ENCODE measurements at places on chromosomes 1 and 21. TPM values are rescaled to one million over a fixed set of nuclear protein-coding genes. Genes with fewer than 3 reads are reported as not detected.

DNA sequence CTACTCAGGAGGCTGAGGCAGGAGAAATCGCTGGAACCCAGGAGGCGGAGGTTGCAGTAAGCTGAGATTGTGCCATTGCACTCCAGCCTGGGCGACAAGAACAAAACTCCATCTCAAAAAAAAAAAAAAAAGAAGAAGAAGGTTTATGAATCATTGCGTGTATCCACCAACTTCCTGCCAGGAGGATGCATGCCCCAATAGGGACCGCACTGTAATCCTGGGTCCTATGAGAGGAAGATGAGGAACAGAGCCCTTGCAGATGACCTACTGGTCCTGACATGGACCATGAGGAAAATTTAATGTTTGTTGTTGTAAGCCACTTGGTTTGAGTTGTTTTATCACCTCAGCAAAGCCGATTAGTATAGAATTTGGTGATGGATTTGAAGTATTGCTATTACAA lies 56.7 kb downstream of the PTGS2 start:
- DNase-seq = no peak
- no peaks in the 10 kb centered on the region for H3K36me3 ChIP-seq
- no peaks in the 10 kb centered on the region for H3K27me3 ChIP-seq
- H3K4me3 ChIP-seq = no peak overlapping the region
- H3K4me1 ChIP-seq = no peaks in the 10 kb centered on the region
- H3K27ac ChIP-seq = no peak overlapping the region

GRCh38 chr1:8763888-8764287 lies 53.6 kb downstream of the RERE start:
- H3K27ac ChIP-seq = no peak overlapping the region
- no peaks in the 10 kb centered on the region for H3K27me3 ChIP-seq
- H3K36me3 ChIP-seq = no peaks in the 10 kb centered on the region
- peaks cover 5% of the 10 kb centered on the region for H3K4me1 ChIP-seq

DNA sequence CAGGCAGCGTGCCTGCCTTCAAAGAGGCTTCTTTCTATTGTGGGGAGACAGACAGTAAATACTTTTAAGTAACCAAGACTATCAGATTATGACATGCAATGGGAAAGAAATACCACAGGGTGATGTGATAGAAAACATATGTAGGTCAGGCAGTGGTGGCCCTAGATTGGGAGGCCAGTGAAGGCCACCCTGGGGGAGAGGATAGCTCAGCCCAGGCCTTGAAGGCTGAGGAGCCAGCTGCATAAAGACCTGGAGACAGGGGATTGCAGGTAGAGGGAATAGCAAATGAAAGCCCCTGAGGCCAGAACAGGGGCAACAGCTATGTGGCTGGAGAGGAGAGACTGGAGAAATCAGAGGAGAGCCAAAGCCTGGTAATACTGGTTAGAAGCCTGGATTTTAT lies 4.0 kb downstream of the SOX13 start:
- peak overlapping the region; percentile 2 for H3K4me3 ChIP-seq
- no peaks in the 10 kb centered on the region for H3K27me3 ChIP-seq
- no peak overlapping the region for H3K27ac ChIP-seq
- H3K4me1 ChIP-seq = peaks cover 18% of the 10 kb centered on the region
- peaks cover 15% of the 10 kb centered on the region for H3K36me3 ChIP-seq

GRCh38 chr1:119656410-119656955 lies 8.4 kb upstream of the ZNF697 start:
- no peak for DNase-seq
- H3K27me3 ChIP-seq = no peaks in the 10 kb centered on the region
- no peaks in the 10 kb centered on the region for H3K36me3 ChIP-seq
- H3K4me1 ChIP-seq = peaks cover 7% of the 10 kb centered on the region
- no peak overlapping the region for H3K4me3 ChIP-seq

DNA sequence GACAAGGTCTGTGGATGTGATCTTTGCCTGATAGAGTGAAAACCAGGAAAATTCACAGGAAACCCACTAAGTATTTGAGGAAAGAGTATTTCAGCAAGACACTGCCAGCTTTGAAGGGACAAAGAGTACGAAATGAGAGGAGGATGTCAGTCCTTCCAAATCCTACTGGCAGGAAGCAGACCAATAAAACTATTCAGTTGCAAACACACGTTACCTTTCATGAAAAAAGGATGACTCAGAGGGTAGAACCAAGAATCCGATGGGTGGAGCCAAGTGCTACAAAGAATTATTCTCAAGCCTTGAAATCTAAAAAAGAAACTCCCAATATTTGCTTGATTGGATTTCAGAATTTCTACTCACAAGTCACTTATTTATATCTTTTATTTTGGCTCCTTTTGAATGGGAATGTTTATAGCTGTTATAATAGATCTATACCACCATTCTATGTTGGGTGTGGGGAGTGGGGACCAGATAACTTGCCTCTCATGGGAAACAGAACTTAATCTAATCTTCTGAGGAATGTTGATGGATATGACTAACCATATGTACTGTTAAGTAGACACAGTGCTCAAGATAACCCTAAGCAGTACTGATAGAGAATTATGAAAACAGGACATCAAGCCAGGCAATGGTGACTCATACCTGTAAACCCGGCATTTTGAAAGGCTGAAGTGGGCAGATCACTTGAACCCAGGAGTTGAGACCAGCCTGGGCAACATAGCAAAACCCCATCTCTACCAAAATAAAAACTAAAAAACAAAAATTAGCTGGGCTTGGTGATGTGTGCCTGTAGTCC lies 19.3 kb upstream of the HEATR1 start:
- H3K27me3 ChIP-seq = no peaks in the 10 kb centered on the region
- no peak overlapping the region for H3K4me3 ChIP-seq
- peaks cover 15% of the 10 kb centered on the region for H3K36me3 ChIP-seq
- DNase-seq = no peak
- H3K27ac ChIP-seq = no peak overlapping the region

- no peaks in the 10 kb centered on the region for H3K27me3 ChIP-seq
- H3K27ac ChIP-seq = no peak overlapping the region
- DNase-seq = no peak
- no peak overlapping the region for H3K4me3 ChIP-seq
- peaks cover 7% of the 10 kb centered on the region for H3K4me1 ChIP-seq
These were observed 27.3 kb upstream of the BCAR3 start for GRCh38 chr1:93708734-93709481.

DNA sequence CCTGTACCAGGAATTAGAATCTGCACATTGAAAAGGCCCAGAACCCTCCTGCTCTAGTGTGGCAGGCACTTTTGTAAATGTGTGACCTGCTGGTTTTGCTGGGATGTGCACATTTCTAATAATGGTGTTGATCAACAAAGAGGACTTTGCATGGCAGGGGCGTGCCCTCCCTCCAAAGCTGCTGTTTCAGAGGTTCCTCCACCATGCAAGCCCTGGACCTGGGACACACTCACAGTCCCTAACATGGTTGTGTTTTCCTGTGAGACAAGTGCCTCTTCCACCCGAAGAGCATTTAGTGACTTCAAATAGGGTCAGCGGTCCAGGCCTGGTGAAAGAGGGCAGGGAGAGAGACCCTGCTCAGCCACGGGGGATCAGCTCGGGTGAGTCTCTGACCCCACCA lies 28.1 kb downstream of the TENT5C start:
- no peaks in the 10 kb centered on the region for H3K36me3 ChIP-seq
- DNase-seq = no peak
- H3K4me3 ChIP-seq = no peak overlapping the region
- H3K27ac ChIP-seq = no peak overlapping the region
- no peaks in the 10 kb centered on the region for H3K27me3 ChIP-seq

DNA sequence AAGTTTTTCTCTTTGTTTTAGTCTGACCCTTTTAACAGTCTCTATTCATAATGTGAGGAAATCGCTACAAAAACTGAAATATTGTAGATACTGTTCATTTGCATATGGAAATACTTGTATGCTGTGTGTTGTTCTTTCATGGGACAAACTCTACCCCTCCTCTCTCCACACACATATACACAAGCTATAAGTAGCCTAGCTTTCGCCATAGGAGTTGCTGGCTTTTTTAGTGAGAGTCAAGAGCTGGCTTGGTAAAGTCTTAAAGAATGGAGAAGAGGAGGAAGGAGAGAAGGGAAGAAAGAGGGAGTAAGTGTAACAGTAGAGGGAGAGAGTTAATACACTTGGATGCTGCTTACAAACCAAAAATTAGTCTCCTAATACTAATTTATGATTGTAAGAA lies 115.6 kb downstream of the RABGAP1L start:
- H3K4me3 ChIP-seq = no peak overlapping the region
- no peak for DNase-seq
- no peaks in the 10 kb centered on the region for H3K36me3 ChIP-seq
- no peaks in the 10 kb centered on the region for H3K4me1 ChIP-seq
- H3K27me3 ChIP-seq = no peaks in the 10 kb centered on the region

GRCh38 chr1:152220166-152221163 lies 3.5 kb downstream of the HRNR start:
- H3K4me1 ChIP-seq = no peaks in the 10 kb centered on the region
- H3K27ac ChIP-seq = no peak overlapping the region
- H3K36me3 ChIP-seq = peaks cover 15% of the 10 kb centered on the region
- no peak overlapping the region for H3K4me3 ChIP-seq

The ADCY10 gene
- not detected for total RNA-seq

Data from H9 (cell line).